ENCODE measurements at places on chromosomes 3 and 15.

GRCh38 chr15:37395100-37395468, 294.7 kb upstream of the MEIS2 start:
- DNase-seq: no peak

DNA sequence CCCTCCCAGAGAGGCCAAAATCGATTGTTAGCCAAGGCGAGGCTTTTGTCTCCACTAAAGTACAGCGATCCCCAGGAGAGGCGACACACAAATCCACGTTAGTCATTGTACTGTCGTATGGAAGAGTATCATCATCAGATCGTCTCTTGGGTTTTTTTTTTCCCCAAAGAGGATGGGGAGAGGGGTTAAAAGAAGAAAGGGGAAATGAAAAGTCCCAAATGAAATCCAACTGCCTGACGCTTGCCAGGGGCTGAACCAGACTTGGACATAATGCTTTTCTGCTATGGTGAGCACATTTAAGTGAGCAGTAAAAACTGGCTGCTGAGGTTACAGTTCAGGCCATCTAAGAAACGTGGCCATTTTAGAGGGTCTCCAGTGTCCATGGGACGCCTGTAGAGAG, 37.9 kb upstream of the CTSH start:
- no peak for DNase-seq

DNA sequence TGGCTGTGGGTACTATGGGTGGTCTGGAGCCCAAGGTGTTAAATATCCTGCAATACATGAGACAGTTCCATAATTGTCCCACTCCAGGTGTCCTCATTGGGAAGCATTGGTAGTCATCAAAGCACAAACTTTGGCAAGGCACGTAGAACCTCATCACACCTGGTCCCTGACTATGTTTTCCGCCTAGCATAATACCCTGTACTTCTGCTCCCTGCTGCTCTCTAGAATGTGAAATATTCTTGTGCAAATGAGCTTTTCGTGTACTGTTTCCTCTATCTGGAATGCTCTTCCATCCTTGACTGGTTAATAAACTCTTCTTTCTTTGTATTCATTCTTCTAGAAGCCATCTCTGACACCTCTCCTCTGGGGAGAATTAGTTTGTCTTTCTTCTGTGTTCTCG, 103.2 kb downstream of the EBLN2 start:
- DNase-seq: no peak

GRCh38 chr3:150116196-150116595, 145.5 kb upstream of the PFN2 start:
- DNase-seq: no peak

- DNase-seq: peak; percentile 26
Measured at GRCh38 chr3:77039606-77040171, at the start of gene ROBO2. TSS of gene ROBO2 (plus strand) at chr3:77040099. CDS start at chr3:77040786, 687 bp downstream.

DNA sequence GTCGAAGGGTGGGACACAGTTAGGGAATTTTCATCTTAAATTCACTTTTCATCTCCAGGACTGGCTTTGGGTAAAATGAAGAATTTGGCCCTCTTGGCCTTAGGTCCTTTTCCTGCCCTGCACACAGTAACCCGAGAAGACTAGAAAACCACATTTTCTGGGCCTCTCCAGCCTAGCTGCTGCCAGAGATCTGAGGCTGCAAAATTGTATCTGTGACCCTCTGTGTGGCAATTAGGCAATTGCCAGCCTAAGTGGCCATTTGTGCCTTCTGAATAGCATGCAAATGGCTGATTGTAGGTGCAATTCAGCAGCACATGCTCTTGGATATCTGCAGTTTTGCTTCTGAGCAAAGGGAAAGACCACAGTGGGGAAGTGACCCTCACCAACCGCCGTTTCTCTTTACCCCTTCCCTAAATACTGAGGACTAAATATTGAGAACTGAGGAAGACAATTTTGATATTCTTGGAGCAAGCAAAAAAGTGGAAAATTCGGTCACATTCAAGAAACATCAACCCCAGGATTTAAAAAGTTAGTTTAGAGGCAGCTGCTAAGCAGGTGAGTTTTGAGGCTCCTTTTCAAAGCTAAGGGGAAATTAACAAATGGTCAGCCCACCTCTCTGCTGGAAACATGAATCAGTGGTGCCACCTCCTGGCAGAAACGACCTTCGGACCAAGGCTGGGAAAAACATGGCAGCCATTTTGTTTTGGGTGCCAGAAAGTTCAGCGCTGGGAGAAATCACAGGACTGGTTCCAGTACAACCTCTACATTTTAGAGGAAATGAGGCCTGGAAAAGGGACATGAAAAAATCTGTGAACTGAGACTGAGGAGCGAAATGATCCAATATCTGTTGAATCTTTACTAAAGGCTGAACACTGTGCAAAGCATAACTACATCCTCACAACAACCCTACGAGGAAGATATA, 56.6 kb upstream of the PRTG start:
- DNase-seq: no peak

Measured in NCI-H1694 (cell line).